Naive thymus-derived CD8-positive, alpha-beta T cell (primary cell): ENCODE measurements at places on chromosomes 7 and 10.

DNA sequence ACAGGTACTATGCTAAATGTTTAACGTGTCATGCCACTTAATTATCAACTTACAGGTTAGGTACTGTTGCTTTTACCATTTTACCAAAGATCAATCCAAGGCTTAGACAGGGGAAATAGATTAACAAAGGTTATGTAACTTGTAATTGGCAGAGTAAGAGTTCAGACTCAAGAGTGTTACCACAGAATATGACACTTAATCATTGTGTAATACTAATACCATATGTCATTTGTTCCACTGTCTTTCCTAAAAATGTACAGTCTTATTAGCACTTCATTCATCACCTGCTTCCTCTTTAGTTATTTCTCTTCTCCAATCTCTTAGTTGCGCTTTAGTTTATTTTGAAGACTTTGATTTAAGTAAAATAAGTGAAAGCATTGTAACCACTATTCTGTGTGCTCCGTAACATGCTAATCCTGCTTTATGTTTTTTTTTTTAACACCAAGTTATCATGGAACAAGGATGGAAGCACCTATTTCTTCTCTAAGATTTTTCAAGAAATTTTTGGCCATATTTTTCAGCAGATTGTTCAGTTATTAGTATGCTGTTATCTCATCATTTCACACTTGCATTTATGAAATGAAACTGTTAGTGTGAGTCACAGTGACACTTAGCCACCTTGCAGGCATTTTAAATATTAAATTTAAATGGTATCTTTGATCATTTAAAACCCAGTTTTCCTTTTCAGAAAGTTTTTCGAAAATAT, 197.3 kb downstream of the PHF14 start:
- no peak overlapping the region for H3K4me3 ChIP-seq
- H3K27me3 ChIP-seq, result no peaks in the 10 kb centered on the region

GRCh38 chr10:64762861-64763260, 1241.7 kb downstream of the REEP3 start:
- no peaks in the 10 kb centered on the region for H3K4me1 ChIP-seq
- no peaks in the 10 kb centered on the region for H3K27me3 ChIP-seq
- no peak overlapping the region for H3K4me3 ChIP-seq

DNA sequence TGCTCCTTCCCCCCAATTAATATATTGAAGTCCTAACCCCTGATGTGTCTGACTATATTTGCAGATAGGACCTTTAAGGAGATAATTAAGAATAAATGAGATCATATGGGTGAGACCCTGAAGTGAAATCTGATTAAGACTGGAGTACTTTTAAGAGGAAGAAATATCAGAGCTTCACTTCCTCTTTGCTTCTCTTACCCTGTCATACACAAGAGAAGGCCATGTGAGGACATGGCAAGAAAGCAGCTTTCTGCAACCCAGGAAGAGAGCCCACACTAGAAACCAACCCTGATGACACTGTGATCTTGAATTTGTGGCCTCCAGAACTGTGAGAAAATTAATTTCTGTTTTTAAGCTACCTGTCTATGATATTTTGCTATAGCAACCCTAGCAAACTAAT, 44.2 kb downstream of the JMJD1C start:
- peak overlapping the region; percentile 87 for H3K27ac ChIP-seq
- H3K36me3 ChIP-seq, result no peaks in the 10 kb centered on the region
- peaks cover 52% of the 10 kb centered on the region for H3K4me1 ChIP-seq
- DNase-seq, result peak; percentile 73
- peak overlapping the region; percentile 26 for H3K4me3 ChIP-seq
- no peaks in the 10 kb centered on the region for H3K27me3 ChIP-seq

DNA sequence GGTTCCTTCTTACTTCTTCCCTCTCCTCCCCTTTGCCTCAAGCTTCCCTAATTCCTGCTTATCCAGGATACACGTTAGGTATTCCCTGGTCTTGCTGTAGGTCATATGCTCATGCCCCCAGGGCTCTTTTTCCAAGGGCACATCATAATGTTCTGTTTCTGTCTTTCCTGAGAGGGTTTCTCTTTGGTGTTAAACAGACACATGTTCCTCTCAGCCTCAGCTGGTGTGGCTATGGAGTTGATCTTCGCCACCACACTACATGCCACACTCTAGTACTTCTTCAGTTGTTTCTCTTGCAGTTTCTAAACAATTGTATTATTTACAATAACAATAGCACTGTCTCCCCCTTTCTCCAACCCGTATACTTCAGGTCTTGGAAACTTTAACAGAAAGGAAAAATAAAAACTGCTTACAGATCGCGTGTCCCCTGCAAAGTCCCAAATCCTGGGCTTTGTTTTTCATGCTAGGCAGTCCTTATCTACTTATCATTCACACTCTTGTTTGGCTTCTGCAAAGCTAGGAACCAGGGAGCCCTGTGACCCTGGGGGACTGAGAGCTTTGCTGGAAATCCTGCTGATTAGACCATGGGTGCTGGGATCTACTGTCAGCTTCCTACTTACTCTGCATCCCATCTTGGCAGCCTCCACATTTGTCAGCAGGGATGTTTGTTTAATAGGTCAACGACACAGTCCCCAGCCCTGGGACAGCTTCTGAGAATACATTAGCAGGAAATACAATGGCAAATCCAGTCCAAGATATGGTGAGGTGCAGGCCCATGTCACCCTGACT, 193.9 kb upstream of the BMPER start:
- no peak for DNase-seq
- H3K27ac ChIP-seq, result no peak overlapping the region
- peaks cover 2% of the 10 kb centered on the region for H3K27me3 ChIP-seq
- no peaks in the 10 kb centered on the region for H3K36me3 ChIP-seq
- H3K4me3 ChIP-seq, result no peak overlapping the region
- H3K4me1 ChIP-seq, result no peaks in the 10 kb centered on the region

GRCh38 chr10:121788717-121789116, 139.1 kb downstream of the ATE1 start:
- no peak overlapping the region for H3K27ac ChIP-seq
- H3K36me3 ChIP-seq, result peaks cover 25% of the 10 kb centered on the region
- H3K4me1 ChIP-seq, result no peaks in the 10 kb centered on the region

DNA sequence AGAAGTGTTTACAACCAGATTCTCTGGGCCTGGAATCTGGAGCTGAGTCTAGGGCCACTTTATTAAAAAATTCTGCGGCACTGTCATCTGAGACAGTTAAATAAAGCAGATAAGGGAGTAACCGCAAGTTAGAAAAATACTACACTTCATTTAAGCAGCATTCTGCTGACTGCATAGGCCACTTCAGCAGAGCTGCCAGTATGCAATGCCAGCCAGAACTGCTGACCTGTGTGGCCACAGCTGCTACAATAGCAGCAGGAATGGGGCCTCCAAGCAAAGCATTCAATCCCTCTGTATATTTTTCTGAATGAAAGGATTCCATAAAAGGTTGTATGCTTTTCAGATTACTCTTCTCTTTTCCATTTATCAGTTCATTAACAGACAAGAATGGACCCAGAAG, 136.0 kb downstream of the COL28A1 start:
- no peaks in the 10 kb centered on the region for H3K36me3 ChIP-seq
- no peak for DNase-seq
- no peak overlapping the region for H3K4me3 ChIP-seq
- H3K27ac ChIP-seq, result no peak overlapping the region
- no peaks in the 10 kb centered on the region for H3K4me1 ChIP-seq
